ENCODE measurements at places on chromosomes 13 and 19.

DNA sequence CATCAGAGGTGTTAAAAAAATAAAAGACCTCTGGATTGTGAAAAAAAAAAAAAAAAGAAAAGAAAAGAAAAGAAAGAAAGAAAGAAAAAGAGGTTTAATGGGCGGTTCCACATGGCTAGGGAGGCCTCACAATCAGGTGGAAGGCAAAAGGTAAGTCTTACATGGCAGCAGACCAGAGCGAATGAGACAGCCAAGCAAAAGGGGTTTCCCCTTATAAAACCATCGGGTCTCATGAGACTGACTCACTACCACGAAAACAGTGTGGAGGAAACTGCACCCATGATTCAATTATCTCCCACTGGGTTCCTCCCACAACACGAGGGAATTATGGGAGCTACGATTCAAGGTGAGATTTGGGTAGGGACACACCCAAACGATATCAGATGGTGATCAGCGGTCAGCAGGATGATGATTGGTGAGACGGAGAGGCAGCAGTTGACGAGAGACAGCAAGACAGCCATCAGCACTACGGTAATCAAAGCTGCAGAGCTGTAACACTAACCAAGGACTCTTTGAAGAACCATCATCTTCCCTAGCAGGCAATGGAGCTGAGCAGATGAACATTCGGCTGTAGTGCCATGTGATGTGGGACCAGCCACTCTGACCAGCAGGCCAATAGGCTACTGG, 3.9 kb upstream of the CD209 start:
- no peak for DNase-seq

DNA sequence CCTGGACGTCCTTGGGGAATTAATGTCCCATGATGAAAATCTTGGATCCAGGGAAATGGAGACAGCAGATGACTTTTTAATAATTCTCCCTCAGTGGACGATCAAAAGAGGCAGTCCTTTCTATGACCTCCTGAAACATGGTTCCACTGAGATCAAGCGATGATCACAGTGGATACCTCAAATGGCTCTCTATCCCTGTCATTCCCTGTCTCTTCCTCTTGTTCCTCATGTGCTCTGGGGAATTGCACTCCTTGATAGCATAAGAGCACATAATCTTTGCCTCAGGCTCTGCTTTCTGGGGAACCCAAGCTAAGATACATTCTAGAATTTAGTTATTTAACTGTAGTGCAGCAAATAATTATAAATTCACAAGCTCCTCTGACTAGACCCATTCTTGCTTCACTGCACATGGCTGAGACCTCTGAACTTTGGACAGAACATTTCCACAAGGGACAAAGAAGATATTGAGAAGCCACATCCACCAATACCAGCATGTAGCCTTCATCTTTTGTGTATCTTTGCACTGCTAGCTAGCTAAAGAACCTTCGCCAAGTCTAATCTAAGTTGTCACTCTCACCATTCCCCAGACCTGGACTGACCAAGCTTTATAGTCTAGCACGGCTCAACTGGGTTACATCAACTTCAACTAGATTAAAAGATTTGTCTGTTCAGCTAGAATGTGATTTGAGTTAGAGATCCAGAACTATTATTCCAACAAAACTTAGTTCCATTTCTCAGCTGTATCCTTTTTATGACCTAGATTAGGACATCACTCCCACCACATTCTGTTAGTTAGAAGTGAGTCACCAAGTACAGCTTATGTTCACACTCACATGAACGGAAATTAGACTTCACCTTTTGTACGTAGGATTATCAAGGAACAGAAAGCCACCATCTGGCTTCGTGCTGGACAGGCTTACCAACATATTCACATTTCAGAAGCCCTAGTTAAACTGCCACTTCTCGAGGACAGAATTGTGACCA, 142.7 kb downstream of the SUCLA2 start:
- no peak for DNase-seq

- DNase-seq = no peak
Observed at GRCh38 chr13:73065036-73065435, 6.2 kb downstream of the KLF5 start.

GRCh38 chr19:7533281-7533885, 2.1 kb upstream of the PNPLA6 start:
- DNase-seq = no peak

DNA sequence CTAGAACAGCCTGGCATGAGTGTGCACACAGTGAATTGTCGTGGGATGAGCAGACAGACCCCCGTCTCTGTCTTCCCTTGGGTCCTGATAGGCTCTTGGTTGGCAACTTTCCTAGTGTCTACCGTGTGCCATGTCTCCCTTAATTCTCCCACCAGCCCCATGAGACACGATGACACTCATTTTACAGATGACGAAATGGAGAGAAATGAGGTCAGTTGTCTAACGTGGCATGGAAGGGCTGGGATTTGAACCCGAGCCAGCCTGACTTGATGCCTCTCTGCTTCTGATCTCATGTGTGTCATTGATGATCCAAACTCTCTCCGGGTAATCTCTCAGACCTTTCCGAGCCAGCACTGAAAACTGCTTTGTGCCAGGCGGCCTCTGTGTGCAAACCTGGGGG, 8.4 kb upstream of the KLK14 start:
- DNase-seq = no peak

DNA sequence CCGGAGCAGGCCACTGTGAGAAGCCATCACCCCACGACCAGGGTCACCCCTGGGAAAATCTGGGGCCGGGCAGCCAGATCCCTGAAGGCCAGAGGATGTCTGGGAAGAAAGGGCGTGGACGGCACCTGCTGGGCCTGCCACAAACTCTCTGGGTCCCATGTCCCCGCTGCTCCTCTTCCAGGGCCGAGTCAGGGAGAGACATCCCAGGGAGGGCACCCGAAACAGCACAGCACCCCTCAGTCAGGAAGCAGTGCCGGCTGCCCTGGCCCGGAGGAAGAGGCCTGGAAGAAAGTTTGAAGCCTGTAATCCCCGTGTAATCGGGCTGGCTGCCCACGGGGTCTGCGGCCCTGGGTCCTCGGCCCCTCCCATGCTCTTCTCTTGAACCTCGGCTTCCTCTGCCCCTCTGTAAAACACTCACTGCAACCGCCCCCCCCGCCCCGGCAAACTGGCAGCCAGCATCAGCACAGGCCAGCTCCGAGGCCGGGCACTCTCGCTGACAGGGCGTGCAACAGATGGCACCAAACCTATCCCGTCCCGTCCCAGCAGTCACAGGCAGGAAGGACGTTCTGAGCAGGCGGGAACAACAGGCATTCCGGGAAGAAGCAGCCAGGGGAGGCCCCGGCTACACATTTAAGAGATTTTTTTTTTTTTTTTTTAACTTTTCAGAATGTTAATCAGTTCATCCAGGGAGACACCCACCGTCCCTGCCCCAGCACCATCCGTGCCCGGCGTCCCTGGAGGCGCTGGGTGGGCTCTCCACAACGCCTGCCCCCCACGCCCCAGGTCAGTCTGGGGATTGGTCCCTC, 1.5 kb downstream of the SBNO2 start:
- DNase-seq = peak; percentile 39

DNA sequence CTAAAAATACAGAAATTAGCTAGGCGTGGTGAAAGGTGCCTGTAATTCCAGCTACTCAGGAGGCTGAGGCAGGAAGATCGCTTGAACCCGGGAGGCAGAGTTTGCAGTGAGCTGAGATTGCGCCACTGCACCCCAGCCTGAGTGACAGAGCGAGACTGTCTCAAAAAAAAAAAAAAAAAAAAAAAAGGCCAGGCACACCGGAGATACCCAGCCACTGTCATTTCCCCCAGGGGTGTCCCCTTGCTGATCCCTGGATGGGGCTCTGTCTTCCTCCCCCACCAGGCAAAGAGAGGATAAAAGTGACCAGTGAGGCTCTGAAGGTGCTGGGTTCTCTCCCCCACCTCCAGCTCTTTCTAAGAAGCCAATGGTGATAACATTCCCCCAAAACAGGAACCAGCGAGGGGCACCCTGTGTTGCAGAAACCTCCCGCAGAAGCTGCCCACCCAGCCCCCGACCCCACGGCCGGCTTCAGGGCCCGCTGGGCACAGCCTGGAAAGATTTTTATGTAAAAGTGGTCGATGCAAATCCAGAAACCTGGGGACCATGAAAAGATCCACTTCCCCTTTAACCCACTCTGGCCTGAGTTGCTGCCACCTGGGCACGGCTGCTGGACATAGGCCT, 61.4 kb upstream of the KLF2 start:
- no peak for DNase-seq

DNA sequence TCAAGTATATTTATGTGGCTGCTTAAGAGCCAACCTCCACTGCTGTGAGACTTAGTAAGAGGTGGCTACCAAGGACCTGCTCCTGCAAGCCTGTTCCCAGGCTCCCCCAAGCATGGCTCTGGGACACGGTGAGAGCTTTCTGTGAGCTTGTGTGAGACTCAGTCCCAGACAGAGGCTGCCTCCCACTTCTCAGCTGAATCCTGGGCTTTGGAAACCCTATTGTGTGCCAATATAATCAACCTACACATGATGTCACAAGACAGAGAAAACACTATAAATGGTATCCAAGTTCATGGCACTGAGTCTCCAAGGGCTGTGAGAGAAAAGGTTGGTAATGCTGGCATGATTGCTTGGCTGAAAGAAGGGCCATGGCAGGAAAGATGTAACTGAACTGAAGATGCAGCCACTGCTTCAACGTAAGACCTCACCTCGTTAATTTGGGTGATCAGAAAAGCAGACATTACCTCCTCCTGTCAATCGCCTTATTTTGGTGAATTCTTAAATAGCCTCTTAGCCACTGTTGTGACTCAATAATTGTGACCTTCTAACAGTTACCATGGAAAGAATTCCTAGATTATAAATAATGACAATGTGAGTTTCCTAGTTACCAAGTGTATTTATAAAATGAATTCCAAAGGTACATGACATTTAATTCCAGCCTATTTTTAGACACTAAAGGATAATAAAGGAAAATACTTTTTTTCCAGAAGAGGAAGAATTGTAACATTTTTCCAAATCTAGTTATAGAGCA, 332.0 kb downstream of the IRS2 start:
- DNase-seq = no peak

- no peak for DNase-seq
Observed at GRCh38 chr19:57363688-57364181, 384 bp downstream of the TRAPPC2B start.

DNA sequence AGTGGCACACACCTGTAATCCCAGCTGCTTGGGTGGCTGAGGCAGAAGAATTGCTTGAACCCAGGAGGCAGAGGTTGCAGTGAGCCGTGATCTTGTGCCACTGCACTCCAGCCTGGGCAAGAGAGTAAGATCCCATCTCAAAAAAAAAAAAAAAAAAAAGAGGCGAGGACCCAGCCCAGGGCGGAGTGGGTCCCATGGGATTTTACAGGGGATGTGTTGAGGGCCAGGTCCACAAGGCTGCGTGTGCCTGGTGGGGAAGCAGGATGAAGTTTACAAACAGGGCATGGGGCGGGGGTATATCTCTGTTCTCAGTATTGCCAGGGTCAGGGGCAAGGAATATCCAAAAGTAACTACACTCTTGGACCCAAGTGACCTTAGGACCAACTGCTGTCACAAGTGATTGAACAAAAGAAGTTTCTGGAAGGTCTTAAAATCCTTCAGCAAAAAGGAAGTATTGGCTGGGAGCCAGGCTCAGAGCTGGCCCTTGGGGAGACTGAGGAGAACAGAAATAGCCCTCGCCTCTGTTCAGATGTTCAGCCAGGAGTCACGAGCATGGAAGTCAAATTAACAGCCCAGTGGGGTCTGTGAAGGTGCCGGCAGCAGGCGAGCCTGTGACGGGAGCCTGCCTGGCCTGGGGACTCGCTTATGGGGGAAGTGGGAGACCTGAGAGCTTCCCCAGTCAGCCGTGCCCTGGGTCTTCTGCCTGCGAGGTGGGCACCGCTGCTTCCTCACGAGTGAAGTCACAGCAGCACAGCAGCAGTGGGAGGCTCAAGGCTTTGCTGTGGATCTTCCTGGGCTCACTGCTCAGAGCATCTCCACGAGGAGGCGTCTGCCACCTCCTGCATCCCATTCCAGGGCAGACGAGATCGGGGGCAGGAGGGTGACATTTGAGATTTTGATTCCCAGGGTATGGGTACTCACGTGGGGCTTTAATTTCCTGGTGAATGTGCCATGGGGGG, 6.4 kb downstream of the MYO9B start:
- DNase-seq = no peak

DNA sequence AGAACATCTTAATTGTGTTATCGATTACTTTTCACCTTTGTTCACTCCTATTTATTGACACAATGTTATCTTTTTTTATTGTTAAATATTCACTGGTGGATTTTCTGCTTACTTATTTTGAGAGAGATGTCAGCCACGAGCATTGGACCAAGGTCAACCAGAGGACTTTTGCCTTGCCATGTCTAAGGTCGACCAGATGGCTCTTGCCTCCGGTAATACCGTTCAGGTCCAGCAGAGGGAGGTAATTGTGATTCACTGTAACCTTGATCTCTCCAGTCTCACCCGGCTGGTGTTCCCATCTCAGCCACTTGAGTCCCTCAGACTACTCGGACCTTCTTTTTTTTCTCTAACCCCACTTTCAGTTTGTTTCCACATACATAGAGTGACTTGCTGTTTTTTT, 1438.1 kb downstream of the UQCRFS1 start:
- no peak for DNase-seq

DNA sequence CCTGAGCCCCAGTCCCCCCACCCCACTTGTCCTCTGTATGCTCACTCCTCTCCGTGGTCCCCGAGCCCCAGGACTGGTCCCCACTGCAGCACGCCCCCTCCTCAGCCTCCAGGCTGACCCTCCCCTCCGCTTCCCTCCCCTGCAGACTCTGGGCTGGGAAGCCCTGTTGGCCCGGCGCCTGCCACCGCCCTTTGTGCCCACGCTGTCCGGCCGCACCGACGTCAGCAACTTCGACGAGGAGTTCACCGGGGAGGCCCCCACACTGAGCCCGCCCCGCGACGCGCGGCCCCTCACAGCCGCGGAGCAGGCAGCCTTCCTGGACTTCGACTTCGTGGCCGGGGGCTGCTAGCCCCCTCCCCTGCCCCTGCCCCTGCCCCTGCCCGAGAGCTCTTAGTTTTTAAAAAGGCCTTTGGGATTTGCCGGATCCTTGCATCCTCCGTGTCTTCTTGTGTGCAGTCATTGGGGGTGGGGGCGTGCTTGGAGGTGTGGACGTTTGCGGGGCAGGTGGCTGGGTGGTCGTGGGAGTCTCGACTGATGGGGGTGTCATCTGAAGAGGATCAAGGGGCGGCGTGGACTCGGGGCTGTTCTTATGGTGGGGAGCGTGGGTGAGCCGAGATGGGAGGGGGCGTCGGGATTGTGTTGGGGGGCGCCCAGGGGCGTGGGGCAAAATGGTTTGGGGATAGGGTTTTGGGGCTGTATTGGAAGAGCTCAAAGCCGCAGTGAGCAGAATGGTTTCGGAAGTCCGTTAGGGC, 3.5 kb downstream of the PTGER1 start:
- DNase-seq = no peak

DNA sequence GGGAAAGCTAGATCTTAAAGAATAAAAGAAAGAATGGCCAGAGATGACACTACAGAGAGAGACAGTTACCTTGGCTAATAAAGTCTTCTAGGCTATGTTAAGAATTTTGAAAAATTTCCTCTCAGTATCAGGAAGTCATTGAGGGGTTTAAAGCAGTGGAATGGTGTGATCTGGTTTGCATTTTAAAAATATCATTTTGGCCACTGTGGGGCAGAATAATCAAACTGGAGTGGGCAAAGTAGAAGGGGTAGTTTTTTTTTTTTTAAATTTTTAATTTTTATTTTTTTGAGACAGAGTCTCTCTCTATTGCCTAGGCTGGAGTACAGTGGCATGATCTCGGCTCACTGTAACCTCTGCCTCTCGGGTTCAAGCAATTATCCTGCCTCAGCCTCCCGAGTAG, 4.4 kb upstream of the CNMD start:
- no peak for DNase-seq

- DNase-seq = no peak
Observed at GRCh38 chr13:75437582-75438318, 44.2 kb downstream of the TBC1D4 start.

Measured in nephron progenitor cell (in vitro differentiated cells).